ENCODE measurements at places on chromosomes 3 and 15. TPM values are rescaled to one million over a fixed set of nuclear protein-coding genes. Genes with fewer than 3 reads are reported as not detected.
A peak's percentile ranks its signal among the peaks of the same experiment; 100 is the strongest.

DNA sequence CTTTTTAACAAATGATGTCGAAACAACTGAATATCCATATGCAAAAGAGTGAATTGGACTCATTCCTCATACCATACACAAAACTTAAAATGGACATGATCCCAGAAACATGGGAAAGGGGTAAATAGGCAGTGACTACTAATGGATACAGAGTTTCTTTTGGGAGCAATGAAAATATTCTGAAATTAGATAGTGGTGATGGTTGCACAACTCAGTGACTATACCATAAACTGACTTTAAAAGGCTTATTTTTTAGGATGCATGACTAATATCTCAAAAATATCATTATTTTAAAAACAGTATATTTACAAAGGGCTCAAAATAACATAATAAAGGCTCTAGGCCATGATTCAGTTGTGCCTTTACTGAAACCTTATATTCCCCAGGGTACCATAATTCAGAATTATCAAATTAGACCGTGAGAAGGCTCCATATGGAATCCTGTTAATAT is 16.3 kb upstream of the ATP13A3 start:
- H3K36me3 ChIP-seq = no peaks in the 10 kb centered on the region
- no peaks in the 10 kb centered on the region for H3K27me3 ChIP-seq
- peaks cover 2% of the 10 kb centered on the region for H3K4me1 ChIP-seq
- no peak overlapping the region for H3K27ac ChIP-seq

GRCh38 chr15:67070892-67071664 is 5.7 kb downstream of the SMAD3 start:
- DNase-seq = peak; percentile 38
- H3K4me1 ChIP-seq = peaks cover 45% of the 10 kb centered on the region
- H3K27me3 ChIP-seq = no peaks in the 10 kb centered on the region
- H3K27ac ChIP-seq = no peak overlapping the region

- peaks cover 6% of the 10 kb centered on the region for H3K4me1 ChIP-seq
- H3K36me3 ChIP-seq = peaks cover 5% of the 10 kb centered on the region
- no peak for DNase-seq
Measured at GRCh38 chr15:90814191-90814821, 54.1 kb upstream of the FURIN start.

GRCh38 chr3:101383656-101384055 is 63.3 kb upstream of the IMPG2 start:
- H3K4me3 ChIP-seq = no peak overlapping the region
- no peak overlapping the region for H3K27ac ChIP-seq
- peaks cover 10% of the 10 kb centered on the region for H3K4me1 ChIP-seq
- peak; percentile 16 for DNase-seq
- no peaks in the 10 kb centered on the region for H3K36me3 ChIP-seq

GRCh38 chr3:126525853-126526667 is 2.1 kb downstream of the CHST13 start:
- no peak overlapping the region for H3K4me3 ChIP-seq
- H3K4me1 ChIP-seq = peaks cover 4% of the 10 kb centered on the region
- H3K27me3 ChIP-seq = peaks cover 36% of the 10 kb centered on the region
- no peaks in the 10 kb centered on the region for H3K36me3 ChIP-seq
- DNase-seq = no peak
- H3K27ac ChIP-seq = no peak overlapping the region

DNA sequence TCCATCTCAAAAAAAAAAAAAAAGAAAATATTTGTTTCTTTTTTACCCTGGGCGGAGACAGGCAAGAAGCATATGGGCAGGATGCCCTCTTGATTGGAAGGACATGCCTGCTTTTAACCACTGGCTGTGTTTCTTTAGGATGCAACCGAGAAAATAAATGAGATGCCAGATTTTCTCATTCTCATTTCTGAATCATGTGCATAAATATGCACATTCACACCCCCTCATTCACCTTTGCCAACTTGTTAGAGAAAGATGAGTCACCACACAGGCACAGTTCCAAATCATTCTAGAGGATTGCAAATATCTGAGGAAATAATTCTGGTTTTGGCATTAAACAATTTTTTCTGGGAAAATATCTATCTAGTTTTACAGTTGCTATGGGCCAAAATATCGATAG is 3.3 kb downstream of the LIPH start:
- no peaks in the 10 kb centered on the region for H3K27me3 ChIP-seq
- no peak for DNase-seq
- no peaks in the 10 kb centered on the region for H3K36me3 ChIP-seq
- no peaks in the 10 kb centered on the region for H3K4me1 ChIP-seq
- no peak overlapping the region for H3K27ac ChIP-seq
- H3K4me3 ChIP-seq = no peak overlapping the region

DNA sequence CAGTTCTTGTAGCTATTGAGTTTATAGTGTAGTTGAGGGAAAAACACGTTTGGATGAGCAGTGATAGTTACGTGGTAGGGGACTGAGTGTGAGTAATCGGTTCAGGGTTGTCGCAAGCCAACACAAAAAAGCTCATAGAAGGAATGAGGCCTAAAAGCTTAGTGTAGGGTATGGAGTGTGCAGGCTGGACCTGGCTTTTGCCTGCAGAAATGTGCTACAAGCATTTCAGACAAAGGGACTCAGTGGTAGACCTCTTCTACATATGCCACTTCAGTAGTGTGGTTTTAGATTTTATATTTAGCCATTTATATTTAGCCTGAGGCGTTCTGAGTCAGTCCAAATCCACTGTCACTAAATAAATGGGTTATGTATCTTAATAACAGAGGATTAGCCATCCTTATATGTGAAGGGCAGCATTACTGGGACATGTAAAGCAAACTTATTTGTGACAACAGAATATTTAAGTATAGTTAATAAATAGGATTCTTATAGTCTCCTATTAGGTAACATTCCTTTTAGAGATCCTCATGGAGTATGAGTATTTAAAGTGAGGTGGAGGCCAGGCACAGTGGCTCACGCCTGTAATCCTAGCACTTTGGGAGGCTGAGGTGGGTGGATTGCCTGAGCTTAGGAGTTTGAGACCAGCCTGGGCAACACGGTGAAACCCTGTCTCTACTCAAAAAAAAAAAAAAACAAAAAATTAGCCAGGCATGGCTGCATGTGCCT is 21.8 kb downstream of the ATP2C1 start:
- no peaks in the 10 kb centered on the region for H3K27me3 ChIP-seq
- no peaks in the 10 kb centered on the region for H3K4me1 ChIP-seq
- no peaks in the 10 kb centered on the region for H3K36me3 ChIP-seq
- no peak overlapping the region for H3K27ac ChIP-seq
- no peak overlapping the region for H3K4me3 ChIP-seq

DNA sequence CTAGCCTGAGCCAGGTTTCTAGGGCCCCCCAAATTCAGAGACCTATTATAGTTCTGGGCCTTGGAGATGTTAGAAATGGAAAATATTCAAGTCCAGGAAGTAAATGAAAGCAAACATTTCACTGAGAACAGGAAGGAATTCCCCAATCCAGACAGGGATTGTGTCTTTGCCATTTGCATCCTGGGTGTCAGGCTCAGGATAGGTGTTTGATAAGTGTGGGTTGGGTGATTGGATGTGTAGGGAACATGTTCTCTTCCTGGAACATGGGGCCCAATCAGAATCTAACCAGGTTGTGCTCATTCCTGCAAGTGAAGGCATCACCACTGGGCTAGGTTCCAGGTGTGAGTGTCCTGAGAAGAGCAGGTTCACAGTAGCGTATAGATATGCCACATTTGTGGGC is 14.6 kb upstream of the LRRC2 start:
- DNase-seq = no peak
- peaks cover 73% of the 10 kb centered on the region for H3K27me3 ChIP-seq
- no peaks in the 10 kb centered on the region for H3K36me3 ChIP-seq
- H3K4me1 ChIP-seq = peaks cover 13% of the 10 kb centered on the region
- no peak overlapping the region for H3K27ac ChIP-seq

- no peak for DNase-seq
- no peaks in the 10 kb centered on the region for H3K36me3 ChIP-seq
- no peaks in the 10 kb centered on the region for H3K4me1 ChIP-seq
- no peak overlapping the region for H3K4me3 ChIP-seq
- no peaks in the 10 kb centered on the region for H3K27me3 ChIP-seq
Measured at GRCh38 chr3:26437678-26438077, 184.9 kb upstream of the LRRC3B start.

GRCh38 chr15:58038426-58039078 is 27.0 kb downstream of the ALDH1A2 start:
- no peaks in the 10 kb centered on the region for H3K36me3 ChIP-seq
- H3K27ac ChIP-seq = no peak overlapping the region
- H3K27me3 ChIP-seq = no peaks in the 10 kb centered on the region
- no peak overlapping the region for H3K4me3 ChIP-seq
- peaks cover 7% of the 10 kb centered on the region for H3K4me1 ChIP-seq

Gene HTR3E
- total RNA-seq = not detected

Gene TNNC1
- 0.67 TPM for total RNA-seq

Gene GOLGA6L22
- total RNA-seq = not detected

Gene GOLGA8B
- total RNA-seq = 83.1 TPM

Gene ISL2
- total RNA-seq = not detected
